ENCODE measurements at places on chromosomes 6 and 20.

DNA sequence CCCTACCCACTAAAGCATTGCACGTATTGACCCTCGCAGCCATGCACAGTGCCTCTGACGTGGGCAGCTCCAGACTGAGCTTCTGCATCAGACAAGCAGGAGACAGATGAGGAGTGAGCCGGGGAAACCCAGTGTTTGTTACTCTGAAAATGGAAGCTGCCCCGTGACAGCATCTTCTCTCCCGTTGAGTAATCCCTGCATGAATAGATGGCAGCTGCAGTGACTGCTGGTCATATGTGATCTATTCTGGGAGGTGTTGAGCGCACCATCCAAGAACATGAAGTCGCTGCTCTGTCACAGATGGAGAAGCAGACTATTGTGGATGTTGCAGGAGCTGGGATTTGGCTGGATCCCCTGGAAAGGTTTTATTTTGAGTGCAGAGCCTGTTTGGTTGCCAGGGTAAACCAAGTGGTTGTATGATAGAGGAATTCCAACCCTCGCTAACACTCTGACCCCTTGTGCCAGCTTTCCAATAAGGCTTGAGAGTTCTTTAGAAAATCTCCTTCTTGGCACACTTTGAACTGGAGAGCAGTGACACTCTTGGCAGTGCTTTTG, 242.2 kb downstream of the NRN1 start:
- no peak for DNase-seq

DNA sequence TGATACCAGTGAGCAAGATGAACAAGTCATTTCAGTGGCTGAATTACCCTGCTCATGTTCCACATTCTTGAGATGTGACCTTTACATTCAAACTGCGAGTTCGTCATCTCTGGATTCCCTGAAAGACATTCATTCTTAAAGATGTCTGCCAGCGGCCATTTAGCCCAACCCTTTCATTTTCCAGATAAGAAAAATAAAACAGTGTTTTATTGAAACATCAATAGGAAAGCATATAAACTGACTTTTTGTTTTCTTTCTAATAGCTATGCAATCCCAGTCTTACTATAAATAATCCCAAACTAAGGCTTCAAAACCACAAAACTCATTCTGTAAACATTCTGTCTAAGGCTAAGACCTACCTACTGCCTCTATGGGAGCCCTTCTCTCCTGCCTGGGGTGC, 134.0 kb downstream of the SAMD5 start:
- no peak for DNase-seq

DNA sequence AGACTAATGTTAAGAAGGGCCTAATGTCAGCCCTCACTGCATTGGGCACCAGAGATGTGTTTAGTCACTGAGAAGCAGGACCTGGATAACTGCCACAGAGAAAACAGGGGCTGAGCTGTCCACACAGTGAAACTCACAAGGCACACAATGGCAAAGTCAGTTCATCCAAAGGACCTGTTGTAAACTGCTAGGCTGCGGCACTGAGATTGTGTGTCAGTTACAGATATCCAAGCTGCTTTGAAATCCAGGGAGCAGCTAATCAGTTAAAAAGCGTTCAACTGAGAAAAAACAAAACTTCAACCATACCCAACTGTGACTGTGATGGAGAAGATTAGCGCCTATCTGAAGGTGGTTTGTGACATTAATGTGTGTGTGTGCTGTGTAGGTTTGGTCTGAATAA, 27.8 kb upstream of the TMEM14A start:
- DNase-seq, result no peak

GRCh38 chr6:19327241-19327640, 509.9 kb upstream of the ID4 start:
- DNase-seq, result no peak

- DNase-seq, result no peak
Measured at GRCh38 chr6:21986703-21987102, 310.1 kb downstream of the PRL start.
